ENCODE measurements at places on chromosomes 16 and 17.
A peak's percentile ranks its signal among the peaks of the same experiment; 100 is the strongest.

GRCh38 chr17:6457688-6458459 lies 13.6 kb downstream of the PIMREG start:
- H3K27me3 ChIP-seq: peaks cover 43% of the 10 kb centered on the region
- H3K4me3 ChIP-seq: no peak overlapping the region
- peaks cover 15% of the 10 kb centered on the region for H3K4me1 ChIP-seq
- DNase-seq: no peak
- H3K36me3 ChIP-seq: no peaks in the 10 kb centered on the region

GRCh38 chr17:16945136-16945482 lies 26.8 kb downstream of the TNFRSF13B start:
- H3K36me3 ChIP-seq: no peaks in the 10 kb centered on the region
- no peak overlapping the region for H3K4me3 ChIP-seq
- no peak overlapping the region for H3K27ac ChIP-seq
- no peaks in the 10 kb centered on the region for H3K4me1 ChIP-seq

GRCh38 chr17:12362853-12363455 lies 302.7 kb upstream of the MYOCD start:
- H3K36me3 ChIP-seq: no peaks in the 10 kb centered on the region
- no peak overlapping the region for H3K27ac ChIP-seq
- no peak overlapping the region for H3K4me3 ChIP-seq
- H3K4me1 ChIP-seq: no peaks in the 10 kb centered on the region
- DNase-seq: no peak

DNA sequence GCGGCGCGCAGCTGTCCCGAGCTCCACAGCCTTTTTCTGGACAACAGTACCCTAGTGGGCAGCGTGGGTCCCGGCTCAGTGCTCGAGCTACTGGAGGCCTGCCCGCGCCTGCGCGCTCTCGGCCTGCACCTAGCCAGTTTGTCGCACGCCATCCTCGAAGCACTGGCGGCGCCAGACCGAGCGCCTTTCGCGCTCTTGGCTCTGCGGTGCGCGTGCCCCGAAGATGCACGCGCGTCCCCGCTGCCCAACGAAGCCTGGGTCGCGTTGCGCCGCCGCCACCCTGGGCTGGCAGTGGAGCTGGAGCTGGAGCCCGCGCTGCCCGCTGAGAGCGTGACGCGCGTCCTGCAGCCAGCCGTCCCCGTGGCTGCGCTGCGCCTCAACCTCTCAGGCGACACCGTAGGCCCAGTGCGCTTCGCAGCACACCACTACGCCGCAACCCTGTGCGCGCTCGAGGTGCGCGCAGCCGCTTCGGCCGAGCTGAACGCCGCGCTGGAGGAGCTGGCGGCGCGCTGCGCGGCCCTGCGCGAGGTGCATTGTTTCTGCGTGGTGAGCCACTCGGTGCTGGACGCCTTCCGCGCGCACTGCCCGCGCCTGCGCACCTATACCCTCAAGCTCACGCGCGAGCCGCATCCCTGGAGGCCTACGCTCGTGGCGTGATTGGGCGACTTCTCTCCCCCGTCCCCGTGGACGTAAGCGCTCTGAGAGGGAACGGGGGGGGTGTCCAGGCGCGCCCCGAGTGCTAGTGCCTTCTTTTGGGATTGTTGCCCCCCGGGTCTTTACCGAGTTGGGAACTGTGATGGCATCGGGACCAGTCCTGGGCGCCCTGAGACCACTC lies 1.2 kb upstream of the HSF4 start:
- H3K36me3 ChIP-seq: no peaks in the 10 kb centered on the region
- DNase-seq: peak; percentile 68
- peaks cover 45% of the 10 kb centered on the region for H3K27me3 ChIP-seq
- peaks cover 72% of the 10 kb centered on the region for H3K4me1 ChIP-seq
- H3K4me3 ChIP-seq: peak overlapping the region; percentile 70

GRCh38 chr17:35804658-35805192 lies 4.6 kb upstream of the TAF15 start:
- DNase-seq: no peak
- no peaks in the 10 kb centered on the region for H3K27me3 ChIP-seq
- H3K4me3 ChIP-seq: no peak overlapping the region
- H3K27ac ChIP-seq: no peak overlapping the region
- H3K4me1 ChIP-seq: peaks cover 44% of the 10 kb centered on the region

DNA sequence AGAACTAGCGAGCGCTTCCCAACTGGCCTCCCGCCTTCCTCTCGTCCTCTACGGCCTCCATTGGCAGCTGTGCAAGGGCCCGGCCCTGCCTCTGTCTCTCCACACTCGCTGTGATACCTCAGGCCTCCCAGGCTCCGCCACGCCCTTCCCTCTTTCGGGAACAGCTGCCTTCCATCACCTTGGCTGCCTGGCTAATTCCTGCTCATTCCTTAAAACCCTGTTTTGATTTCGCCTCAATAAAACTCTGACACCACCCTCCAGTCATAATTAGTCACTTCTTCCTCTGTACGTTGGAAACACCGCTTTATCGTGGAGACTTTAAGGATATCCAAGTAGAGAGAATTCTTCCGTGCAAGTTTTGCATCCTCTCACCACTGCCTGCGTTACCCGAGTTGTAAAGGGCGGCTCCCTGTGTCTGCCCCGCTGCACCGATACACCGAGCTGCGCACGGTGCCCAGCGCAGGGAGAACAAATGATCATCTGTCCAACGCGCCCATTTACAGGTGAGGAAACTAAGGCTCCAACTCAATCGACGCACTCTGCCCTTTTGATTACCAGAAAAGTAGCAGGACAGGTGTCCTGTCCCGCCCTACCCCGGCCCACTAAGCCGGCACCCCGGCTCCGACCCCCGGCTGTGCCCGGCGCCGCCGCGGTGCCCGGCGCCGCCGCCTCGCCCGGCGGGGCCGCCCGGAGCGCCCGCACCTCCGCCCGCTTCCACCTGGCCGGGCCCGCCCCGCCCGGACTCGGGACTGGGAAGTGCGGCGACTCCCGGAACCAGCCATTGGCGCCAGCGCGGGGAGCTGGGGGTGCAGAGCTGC lies 139.7 kb downstream of the SEC14L1 start:
- H3K27me3 ChIP-seq: peaks cover 43% of the 10 kb centered on the region
- DNase-seq: peak; percentile 20
- no peak overlapping the region for H3K27ac ChIP-seq
- H3K4me3 ChIP-seq: peak overlapping the region; percentile 66

- peaks cover 4% of the 10 kb centered on the region for H3K4me1 ChIP-seq
- peak overlapping the region; percentile 8 for H3K4me3 ChIP-seq
- no peak overlapping the region for H3K27ac ChIP-seq
- H3K27me3 ChIP-seq: peaks cover 47% of the 10 kb centered on the region
- no peaks in the 10 kb centered on the region for H3K36me3 ChIP-seq
Measured at GRCh38 chr17:77696151-77696720, 262.3 kb upstream of the TNRC6C start.

DNA sequence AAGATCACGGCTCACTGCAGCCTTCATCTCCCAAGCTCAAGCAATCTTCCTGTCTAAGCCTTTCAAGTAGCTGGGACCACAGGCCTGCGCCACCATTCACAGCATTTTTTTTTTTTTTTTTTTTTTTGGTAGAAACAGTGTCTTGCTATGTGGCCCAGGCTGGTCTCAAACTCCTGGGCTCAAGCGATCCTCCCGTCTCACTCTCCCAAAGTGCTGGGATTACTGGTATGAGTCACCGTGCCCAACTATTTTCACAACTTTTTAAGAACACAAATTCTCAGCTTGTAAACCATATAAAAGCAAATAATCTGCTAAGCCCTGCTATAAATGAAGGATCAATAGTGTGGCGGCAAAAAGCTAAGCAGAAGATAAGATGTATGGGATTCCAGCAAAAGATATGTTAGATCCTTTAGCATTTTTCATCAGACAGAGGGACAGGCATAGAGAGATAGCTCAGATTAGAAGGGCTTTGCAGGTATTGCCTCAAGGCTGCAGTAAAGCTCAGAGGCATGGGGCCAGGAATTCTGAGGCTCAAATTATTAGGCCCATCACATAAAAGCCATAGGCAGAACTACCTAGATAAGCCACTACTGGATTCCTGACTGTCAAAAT lies 55.1 kb downstream of the EMP2 start:
- no peak overlapping the region for H3K4me3 ChIP-seq
- H3K27ac ChIP-seq: no peak overlapping the region
- H3K4me1 ChIP-seq: peaks cover 7% of the 10 kb centered on the region

DNA sequence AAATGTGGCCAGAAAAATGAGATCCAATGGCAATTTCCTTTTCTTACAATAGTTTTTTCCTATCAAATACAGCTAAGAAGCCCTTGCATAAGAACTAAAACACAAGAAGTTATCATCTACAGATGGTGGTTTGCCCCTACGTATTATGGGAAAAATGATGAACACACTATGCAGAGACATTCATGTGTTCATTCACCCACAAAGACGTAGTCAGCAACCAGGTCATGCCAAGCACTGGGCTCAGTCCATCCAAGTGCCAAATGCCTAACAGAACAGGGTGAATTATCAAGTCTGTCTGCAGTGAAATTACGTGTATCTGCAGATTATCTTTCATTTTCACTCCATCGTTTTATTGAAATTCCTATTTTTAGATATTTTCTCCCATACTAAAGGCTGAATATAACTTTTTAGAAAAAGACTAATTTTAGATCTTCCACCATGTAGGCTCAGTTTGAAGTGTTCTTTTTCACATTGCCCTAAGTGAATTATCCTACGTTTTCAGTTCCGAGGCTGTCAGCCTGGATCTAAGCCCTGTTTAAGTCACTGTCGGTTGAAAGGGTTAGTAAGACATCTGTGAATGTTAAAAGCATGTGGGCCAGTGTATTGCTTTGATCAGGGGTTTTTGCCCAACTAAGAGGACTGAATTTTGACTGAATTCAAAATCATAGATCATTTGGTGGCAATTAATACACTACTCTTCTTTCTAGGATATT lies 78.1 kb upstream of the DHX40 start:
- peak overlapping the region; percentile 7 for H3K27ac ChIP-seq
- H3K36me3 ChIP-seq: no peaks in the 10 kb centered on the region
- peaks cover 8% of the 10 kb centered on the region for H3K4me1 ChIP-seq
- no peak overlapping the region for H3K4me3 ChIP-seq
